Stimulated activated naive CD8-positive, alpha-beta T cell treated with anti-CD3 and anti-CD28 coated beads, Interleukin-15, amount 100 ng/mL, for 72 hours (primary cell): ENCODE measurements at places on chromosomes 7 and 10.

DNA sequence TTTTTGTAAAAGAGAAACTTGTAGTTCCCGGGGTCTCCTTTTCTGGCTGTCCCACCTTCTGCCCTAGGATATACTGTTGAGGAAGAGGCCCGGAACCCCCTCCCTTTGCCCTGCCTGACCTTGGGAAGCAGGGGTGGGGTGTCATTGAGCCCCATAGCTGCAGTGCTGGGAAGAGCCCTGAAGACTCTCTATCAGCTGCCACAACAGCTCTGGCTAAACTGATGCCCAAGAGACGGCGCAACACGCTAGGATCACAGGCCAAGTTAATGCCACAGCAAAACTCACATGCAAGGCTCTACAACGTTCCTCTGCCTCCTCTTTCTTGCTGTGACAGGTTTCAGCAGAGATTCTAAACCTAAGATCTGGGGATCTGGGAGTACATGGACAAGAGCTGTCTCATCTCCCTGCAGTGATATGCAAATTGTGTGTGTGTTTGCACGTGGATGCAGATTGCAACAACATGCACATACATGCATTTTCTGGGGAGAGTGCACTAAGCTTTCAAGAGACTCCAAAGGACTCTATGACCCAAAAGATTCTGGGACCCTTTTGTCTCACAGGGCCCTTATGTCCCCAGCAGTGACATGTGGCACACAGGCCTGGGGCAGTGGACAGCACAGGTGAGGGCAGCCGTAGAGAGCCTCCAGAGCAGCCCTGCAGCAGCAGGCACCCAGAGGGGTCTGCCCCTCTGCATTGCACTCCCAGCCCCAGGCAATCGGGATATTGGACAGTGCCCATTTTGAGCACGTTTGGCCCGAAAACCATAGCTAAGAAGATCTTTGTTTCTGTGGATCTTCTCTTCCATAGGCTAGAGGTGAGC is 2.5 kb downstream of the RASSF4 start:
- DNase-seq: no peak

DNA sequence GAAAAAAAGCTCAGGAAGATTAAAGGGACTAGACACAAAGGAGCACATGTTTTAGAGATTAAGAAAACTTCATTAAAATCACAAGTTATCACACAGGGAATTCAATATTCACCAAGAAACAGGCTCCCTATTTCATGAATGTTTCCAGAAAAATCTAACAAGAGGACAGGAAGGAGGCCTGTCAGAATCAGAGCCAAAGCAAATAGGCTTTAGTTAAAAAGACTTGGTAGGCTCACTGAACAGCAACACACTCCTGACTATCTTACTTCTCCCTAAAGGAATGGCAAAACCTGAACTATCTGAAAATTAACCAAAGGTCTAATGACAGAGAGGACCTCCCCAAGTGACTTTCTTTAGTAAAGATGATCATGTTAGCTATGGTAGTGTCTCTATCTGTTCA is 188.3 kb upstream of the MEOX2 start:
- no peak for DNase-seq

DNA sequence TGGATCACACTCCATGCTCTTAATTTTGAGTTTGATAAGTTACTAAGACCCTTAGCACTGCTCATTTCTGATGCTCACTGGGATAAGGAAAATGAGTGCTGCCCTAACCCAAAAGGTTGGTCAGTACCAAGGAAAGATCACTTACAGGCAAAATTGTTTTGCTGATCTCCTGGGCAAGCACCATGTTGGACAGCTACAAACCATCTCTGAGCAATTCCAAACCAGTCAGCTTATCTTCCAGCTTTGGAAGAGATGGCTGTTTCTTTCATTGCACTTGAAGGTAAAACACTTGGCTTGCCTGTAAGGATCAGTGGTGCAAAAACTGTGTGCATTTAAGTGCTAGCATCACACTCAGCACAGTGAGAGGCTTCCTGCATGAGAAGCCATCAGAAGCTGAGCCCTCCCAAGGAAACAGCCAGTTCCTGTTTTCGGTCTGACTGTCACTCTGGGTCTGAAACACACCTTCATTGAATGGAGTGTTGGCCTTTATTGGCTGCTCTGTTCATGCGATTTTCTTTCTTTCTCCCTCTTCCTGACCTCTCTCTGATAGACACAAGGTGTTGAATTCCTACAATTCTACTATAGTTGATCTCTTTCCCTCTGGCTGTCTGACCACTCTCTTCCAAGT is 126.4 kb upstream of the GHITM start:
- no peak for DNase-seq

GRCh38 chr10:649445-649797 is 40.0 kb downstream of the DIP2C start:
- no peak for DNase-seq

DNA sequence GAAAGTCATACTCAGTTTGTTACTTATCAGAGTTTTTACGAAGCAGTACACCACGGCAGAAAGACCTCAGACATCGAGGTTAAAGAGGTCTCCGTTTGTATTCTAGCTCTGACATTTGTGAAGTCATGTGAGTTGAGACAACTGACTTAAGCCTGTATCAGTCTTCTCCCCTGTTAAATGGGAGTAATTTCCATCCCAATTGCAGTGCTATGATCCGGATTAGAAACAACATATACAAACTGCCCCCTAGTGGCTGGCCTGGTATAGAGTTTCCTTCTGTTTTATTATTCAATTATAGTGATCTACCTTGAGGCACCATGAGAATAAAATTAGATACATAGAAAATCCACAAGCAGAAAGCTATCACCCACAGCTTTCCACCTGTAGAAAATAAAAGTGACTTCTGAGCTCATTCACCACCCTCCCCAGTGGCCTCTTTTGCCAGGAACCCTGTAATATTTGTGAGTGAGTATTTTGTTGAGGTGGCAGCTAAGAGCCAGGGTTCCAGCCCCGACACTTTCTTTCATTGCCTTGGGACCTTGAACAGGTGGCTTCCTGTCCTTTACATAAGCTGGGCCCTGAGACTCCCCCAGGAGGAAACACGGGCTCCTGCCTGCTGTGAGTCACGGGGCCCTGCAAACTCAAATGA is 607.2 kb upstream of the MGMT start:
- no peak for DNase-seq
